Activated naive CD4-positive, alpha-beta T cell (primary cell): ENCODE measurements at places on chromosomes 1 and 21.

GRCh38 chr21:31710586-31710985 is 21.3 kb downstream of the SCAF4 start:
- DNase-seq = no peak

DNA sequence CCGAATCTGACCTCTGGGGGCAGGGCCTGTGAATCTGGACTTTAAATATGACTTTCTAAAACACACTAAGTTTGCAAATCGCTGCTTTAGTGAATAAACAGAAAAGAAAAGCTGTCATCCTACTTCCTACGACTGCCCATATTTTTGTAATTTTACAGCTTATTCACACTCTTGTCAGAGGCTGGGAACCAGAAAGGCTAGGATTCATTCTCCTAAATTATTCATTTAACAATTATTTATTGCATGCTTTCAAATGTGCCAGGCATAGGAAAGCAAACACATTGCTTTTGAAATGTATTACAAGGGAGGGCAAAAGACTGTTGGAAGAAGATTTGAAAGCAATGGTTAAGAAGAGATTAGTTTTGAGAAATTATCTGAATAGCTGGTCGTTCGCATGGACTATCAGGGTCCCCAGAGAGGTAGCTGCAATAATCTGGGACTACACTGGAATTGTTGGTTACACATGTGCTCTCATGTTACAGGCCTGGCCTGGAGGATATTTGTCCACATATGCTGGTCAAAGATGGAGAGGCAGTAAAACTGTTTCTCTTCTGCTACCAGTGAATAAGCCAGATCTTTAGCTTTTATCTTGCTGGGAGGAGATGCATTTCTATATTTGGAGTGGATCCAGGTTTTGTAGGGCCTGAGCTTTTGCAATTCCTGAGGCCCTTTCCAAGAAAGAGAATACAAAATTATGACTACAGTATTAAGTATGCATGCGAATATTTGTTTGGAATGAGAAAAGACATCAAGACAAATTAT is 29.6 kb upstream of the SFPQ start:
- DNase-seq = no peak

GRCh38 chr1:154994591-154994990 is 1.2 kb downstream of the LENEP start:
- DNase-seq = no peak

DNA sequence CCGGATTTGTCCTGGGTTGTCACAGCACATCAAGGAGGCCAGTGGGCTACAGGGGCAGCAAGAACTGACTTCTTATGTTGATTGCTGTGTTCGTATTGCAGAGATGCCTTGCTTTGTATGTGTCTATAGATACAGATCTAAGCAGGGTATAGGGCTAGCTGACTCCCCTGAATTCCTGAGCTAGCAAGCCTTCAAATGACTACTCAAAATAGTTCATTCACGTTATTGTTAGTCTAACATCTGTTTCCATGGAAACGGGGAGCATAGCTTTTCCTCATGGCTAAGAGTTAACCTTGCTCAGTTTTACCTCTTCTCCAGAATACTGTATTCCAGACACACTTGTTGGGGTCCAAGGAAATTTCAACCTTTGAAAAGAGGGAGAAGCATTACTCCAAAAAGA is 24.1 kb downstream of the TRIM45 start:
- DNase-seq = no peak

- DNase-seq = no peak
Observed at GRCh38 chr1:166119471-166119965, 47.3 kb downstream of the FAM78B start.

DNA sequence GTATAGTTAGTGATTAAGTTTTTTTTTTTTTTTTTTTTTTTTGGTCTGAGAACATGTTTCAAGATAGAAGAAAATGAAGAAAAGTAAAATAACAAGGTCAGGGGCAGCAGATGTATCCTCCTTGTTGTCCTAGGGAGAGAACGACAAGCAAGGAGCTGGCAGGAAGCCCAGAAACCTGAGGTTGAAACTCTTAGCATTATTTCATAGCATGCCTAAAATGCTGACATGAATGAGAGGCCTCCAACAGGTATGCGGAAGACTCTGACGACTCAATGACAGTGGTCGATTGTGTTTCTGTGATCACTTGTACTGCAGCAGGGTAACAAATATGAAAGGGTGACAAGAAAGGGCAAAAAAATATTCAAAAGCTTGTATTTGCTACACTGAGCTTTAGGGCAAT is 415.9 kb downstream of the PLA2G4A start:
- DNase-seq = no peak

GRCh38 chr1:183893561-183894289 is 88.8 kb downstream of the RGL1 start:
- DNase-seq = no peak

GRCh38 chr1:112904071-112904830 is 51.7 kb downstream of the SLC16A1 start:
- DNase-seq = no peak

DNA sequence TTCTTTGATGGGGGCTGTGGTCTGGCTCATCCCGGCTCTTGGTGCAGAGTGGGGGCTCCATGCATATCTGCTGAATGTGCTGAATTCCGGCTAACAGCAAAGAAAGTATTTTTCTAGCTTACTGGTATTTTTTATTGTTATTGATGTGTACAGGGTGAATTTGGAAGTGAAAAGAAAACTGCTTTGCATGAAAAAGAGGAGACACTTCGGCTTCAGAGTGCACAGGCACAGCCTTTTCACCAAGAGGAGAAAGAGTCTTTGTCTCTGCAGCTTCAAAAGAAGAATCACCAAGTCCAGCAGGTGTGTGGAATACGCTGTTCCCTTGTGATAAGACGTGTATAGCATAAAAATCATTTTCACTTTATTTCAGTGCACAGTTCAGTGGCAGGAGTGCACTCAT is 57.6 kb downstream of the PCNT start:
- no peak for DNase-seq

- DNase-seq = no peak
Observed at GRCh38 chr1:31694964-31695313, 8.9 kb downstream of the COL16A1 start.

DNA sequence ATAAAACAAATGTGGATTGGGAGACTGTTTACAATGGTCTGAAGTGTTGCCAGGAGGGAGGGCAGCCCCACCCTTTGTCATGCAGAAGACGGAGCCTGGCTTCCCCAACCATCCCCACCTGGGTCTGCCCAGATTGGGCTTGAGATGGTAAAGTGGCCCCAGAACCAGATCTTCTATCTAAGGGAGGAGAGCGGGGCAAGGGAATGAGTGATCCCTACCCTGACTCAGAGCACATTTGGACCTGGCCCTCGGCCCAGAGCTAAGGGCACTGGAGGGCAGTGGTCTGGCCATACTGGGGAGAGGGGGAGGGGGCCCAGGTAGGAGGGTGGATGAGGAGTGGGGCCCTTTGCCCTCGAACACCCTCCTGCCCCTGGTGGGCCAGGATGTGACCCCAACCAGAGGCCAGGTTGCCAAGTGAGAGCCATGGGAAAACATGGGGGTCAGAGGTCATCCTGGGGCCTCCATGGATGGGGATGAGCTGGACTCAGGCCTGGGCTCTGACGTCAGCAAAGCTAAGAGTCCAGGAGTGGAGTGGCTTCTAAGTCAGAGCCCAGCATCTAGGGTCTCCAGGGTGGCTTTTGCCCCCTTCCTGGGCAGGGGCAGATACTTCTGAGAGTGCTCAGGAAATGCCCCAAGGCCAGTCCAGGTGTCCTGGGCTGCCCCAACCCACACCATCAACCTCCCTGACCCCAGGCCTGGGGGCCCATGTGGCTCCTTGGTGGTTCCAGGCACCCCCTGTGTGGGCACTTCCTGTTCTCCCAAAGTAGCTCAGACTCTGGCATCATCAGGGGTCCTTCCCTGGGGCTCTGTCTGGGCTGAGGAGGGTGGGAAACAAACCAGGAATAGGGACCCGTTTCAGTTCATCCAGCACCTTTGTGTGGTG is 1.6 kb upstream of the LEFTY1 start:
- DNase-seq = no peak

GRCh38 chr1:59418363-59419144 is 121.7 kb downstream of the FGGY start:
- DNase-seq = no peak

GRCh38 chr1:160620942-160621632 is 25.8 kb downstream of the SLAMF1 start:
- no peak for DNase-seq

GRCh38 chr21:34143685-34144182 is 70.4 kb downstream of the MRPS6 start:
- no peak for DNase-seq

DNA sequence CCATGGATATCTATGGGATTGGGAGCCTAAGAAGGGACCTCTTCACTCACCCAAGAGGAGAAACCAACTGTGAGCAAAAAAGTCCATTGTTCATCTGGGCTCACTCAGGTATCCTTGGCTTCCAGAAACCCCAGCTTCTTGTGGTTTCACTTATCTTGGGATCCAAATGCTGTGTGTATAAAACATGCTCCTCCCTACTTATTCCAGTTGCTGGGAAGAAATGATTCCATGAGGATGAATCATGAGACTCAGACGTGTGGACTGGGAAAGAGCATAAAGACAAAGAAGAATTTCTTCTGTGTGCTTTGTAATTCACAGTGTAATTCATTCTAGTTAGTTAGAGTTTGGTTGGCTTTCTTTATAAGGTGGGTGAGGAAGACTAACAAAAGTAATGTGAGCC is 283.7 kb downstream of the ZNF648 start:
- DNase-seq = no peak

GRCh38 chr1:75135573-75136194 is 1.5 kb downstream of the LHX8 start:
- no peak for DNase-seq

GRCh38 chr1:118483245-118484006 is 298.4 kb upstream of the SPAG17 start:
- no peak for DNase-seq

- no peak for DNase-seq
Observed at GRCh38 chr1:70041317-70042045, 163.9 kb downstream of the LRRC40 start.
